Stimulated activated CD4-positive, alpha-beta T cell treated with anti-CD3 and anti-CD28 coated beads, Interleukin-15, amount 100 ng/mL, for 24 hours (primary cell): ENCODE measurements at places on chromosomes 1 and 21.

GRCh38 chr1:94579876-94580294 lies 38.3 kb upstream of the F3 start:
- DNase-seq: no peak

GRCh38 chr21:42403611-42404231 lies at the start of gene UBASH3A:
TSS of gene UBASH3A (plus strand) at chr21:42403902. CDS start at chr21:42403946, 44 bp downstream.
- DNase-seq: peak; percentile 50

DNA sequence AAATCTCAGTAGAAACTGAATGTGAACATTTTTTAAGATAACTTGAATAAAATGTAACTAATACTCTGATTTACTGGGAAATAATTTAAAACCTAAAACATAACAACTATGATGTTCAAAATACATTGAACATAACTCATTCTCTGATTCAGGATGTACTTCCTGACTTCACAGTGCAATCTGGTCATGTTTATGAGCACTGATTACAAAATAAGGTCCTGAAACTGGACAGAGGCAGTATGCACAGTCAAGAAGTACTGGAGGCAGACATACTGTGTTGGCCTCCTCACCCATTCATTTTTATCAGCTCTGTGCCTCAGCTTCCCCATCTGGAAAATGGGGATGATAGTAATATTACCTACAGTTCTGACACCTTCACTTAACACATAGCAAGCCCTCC lies 651.3 kb downstream of the PTPRC start:
- DNase-seq: no peak

DNA sequence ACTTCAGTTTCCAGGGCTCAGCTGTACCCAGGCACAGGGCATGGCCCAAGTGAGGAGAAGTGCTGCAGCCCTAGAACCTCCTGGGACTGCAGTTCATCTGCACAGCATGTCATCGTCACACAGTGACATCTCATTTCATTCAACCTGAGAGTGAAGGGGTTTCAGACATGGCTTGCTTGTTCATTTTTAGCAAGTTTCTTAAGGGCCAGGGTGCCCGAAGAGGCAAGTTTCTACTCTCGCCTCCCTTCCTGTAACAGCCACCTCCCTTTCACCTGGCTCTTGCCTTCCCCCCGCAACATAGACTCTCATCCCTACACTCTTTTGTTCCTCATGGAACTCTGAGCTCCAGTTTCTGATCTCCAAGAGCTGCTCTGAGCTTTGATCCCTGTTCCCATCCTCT lies 108.1 kb downstream of the C1orf21 start:
- no peak for DNase-seq

GRCh38 chr1:21084111-21084810 lies 92.4 kb downstream of the EIF4G3 start:
- peak; percentile 29 for DNase-seq

DNA sequence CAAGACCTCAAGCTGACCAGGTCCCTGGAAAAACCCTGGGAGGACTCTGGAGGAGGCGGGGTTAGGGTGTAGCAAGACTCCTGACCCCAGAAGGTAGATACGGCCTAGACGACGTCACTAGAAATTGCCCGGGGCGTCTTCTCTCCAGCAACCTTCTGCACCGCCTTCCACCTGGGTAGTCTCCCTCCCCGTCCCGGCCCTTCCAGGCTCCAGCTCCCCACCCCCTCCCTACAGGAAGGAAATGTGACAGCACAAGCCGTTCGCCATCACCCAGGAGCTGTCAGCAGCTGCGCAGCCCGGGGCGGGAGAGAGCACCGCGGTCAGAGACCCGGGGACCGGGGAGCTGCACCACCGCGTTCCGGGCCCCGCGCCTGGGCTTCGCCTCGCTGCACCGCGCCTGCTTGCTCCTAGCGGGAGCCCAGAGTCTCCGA lies 20.0 kb downstream of the SERTAD4 start:
- peak; percentile 27 for DNase-seq

- DNase-seq: no peak
These were observed 59.1 kb upstream of the PDC start for GRCh38 chr1:186519982-186520381.

DNA sequence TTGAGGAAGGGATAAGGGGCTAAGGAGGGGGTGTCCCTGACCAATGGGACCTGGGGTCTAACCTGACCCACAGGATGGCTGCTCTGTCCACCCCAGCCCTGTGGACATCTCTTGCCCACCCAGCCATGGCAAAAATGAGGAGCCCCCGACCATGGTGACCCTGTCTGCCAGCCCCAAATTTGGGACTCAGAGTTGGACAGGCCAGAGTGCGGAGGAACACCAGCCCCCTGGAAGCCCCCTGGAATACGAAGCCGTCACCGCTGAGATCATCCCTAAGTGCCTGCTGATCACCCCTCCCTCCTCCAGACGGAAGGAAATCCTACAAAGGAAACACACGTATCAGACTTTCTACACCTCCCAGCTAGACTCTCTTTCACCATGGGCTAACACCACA lies 119.3 kb downstream of the SIK1 start:
- DNase-seq: no peak

- DNase-seq: no peak
These were observed 64.1 kb downstream of the USP24 start for GRCh38 chr1:55150880-55151588.

DNA sequence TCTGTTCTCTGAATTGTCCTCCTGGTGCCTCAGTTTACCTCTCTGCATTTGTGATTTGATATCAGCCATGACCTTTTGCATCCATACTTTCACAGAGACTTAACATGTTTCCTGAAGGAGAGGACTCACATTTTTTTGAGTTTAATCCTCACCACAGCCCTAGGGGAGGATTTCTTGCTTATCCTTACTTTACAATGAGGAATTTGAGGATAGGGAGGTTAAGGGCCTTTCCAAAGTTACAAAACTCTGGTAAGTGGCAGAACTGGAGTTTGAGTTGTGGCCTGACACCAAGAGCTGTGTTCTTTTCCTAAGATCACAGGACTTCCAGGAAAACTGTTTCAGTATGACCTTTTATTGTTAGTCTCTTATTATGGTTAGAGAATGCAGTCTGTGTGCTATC lies 34.2 kb downstream of the TNFRSF8 start:
- no peak for DNase-seq

- no peak for DNase-seq
These were observed 567.3 kb upstream of the CXADR start for GRCh38 chr21:16945580-16945979.

DNA sequence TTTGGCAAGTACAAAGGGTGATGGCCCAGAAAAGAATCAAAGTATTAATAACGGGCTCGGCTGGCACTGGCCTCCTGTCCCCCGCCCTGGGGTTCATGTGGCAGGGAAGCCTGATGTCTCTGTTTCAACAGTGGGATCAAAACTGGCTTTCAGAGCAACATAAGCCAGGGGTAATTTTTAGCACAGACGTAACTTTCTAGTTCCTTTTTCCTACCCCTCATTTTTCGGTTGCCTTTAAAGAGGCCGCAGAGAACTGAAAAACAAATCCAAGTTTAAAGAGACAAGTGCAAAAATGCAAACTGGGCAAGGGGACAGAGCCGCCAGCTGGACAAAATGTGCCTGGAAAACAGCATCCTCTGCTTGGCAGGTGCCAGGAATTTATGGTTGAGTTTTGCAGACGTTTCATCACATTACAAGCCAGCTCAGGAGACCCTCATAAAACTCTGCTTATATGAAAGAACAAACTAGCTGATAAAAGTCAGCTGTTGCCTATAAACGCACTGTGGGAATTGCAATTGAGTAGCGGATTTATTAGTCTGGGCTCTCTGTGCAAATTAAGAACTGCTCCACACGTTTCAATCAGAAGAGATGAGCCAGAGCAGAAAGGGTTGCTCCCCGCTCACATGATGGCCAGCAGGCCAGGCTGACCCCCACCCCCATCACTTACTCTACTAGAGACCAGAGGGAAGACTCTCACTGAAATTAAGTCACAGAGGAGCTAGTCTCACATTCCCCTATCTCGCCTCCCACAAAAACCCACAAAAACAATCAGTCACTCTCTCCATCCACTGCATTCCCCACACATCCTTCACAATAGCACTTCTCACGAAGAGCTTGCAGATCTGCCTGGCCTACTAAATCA lies 15.8 kb upstream of the CDCA8 start:
- DNase-seq: no peak

DNA sequence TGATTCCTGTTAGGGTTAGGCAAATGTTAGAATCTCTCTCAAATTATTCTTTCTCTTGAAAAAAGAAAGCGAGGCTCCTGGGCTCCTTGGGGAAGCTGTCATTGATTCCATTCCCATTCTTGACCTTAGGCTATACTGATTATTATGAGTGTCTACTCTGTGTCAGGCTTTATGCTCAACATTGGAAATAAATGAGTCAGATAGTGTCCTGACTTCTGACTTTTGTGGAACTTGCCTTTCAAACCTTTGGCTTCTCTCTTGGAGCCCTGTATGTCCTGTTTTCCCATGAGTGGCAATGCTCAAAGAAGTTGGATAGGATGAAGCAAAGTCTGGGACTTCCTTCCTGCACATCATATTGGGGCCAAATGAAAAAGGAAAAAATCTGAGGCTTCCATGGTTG lies 11.6 kb downstream of the AGO1 start:
- no peak for DNase-seq

- no peak for DNase-seq
These were observed 54.5 kb upstream of the MRPS6 start for GRCh38 chr21:34018910-34019309.

GRCh38 chr21:16420031-16420724 lies 690.4 kb downstream of the USP25 start:
- DNase-seq: no peak

GRCh38 chr1:101235696-101236515 lies 913 bp upstream of the S1PR1 start:
- DNase-seq: peak; percentile 84

DNA sequence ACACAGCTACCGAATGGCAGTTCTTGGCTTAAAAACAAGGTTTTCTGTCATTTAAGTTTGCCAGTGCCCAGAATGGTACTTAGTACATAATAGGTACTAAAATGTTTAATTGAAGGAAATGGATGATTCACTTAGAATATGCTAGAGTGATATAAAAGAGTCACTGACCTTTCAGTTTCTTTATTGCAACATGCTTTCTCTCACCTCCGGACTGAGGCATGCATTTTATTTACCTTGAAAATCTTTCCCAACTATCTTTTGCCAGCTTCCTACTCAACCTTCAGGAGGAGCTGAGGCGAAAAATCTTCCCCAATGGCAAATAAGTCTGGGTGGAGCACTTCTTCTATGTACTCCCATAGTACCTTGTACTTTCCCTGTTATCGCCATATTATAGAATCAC lies 244.9 kb downstream of the ZNF648 start:
- DNase-seq: no peak
